Breast epithelium (tissue), 4 donors: ENCODE measurements at places on chromosomes 5 and 9.
A peak's percentile ranks its signal among the peaks of the same experiment; 100 is the strongest.

- no peak for DNase-seq
- H3K4me1 ChIP-seq: no peaks in the 10 kb centered on the region
- H3K36me3 ChIP-seq: no peaks in the 10 kb centered on the region
- no peak overlapping the region for H3K27ac ChIP-seq
- no peaks in the 10 kb centered on the region for H3K27me3 ChIP-seq
These were observed 124.9 kb downstream of the PPP2R2B start for GRCh38 chr5:146753641-146754040.

DNA sequence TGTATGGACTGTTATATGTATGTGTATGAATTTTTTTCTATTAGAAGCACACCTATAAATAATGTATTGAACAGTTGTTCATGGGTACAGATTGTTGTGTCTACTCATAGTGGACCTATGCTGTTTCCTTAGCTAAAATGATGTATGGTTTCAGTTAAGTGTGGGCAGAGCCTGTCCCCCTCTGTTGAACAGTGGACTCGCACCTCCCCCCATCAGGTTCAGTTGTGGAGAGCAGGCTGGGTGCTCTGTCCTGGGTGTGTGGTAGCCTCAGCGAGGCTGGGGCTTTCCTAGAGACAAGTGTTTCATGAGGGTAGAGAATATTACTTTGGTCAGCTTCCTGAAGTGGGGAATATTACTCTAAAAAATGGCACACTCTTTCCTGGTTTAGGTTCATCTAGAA is 47.4 kb upstream of the LRRTM2 start:
- no peak overlapping the region for H3K27ac ChIP-seq
- no peaks in the 10 kb centered on the region for H3K27me3 ChIP-seq
- H3K36me3 ChIP-seq: peaks cover 4% of the 10 kb centered on the region
- H3K4me1 ChIP-seq: no peaks in the 10 kb centered on the region
- H3K4me3 ChIP-seq: no peak overlapping the region

- DNase-seq: no peak
- no peaks in the 10 kb centered on the region for H3K27me3 ChIP-seq
- H3K4me1 ChIP-seq: no peaks in the 10 kb centered on the region
- no peaks in the 10 kb centered on the region for H3K36me3 ChIP-seq
- H3K4me3 ChIP-seq: no peak overlapping the region
- peak overlapping the region; percentile 68 for H3K27ac ChIP-seq
These were observed 100.9 kb downstream of the GDNF start for GRCh38 chr5:37738865-37739488.

DNA sequence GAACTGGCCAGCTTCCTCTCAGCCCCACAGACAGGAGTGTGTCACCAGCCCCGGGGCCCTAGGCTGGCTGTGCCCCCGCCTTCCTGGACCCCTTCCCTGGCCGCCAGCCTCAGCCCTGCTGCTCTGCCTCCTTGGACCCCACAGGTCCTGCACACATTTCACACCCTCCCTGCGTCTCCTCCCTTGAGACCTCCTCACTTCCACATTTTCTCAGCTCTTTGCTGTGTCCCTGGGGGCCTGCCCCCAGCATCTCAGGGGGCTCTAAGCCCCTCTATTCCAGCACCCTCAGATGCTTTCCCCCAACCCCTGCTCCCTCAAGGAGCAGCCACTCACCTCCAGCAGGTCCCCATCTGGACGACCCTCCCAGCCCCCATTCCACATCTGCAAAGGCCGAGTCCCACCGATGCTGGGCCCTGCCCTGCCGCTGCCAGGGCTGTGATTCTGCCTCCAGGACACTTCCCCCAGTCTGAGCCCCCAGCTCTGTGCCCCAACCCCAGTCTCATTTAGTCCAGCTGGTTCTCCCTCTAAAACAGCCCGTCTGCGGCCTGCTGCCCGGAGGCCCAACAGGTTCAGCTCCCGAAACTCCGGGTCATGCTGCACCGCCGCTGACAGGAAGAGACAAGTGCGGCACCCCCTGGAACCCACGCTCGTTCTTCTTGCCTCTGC is 4.2 kb downstream of the SLC34A3 start:
- DNase-seq: no peak
- no peak overlapping the region for H3K27ac ChIP-seq
- no peaks in the 10 kb centered on the region for H3K36me3 ChIP-seq
- no peaks in the 10 kb centered on the region for H3K4me1 ChIP-seq
- H3K4me3 ChIP-seq: no peak overlapping the region

GRCh38 chr9:126307322-126308061 is 19.1 kb upstream of the MVB12B start:
- no peaks in the 10 kb centered on the region for H3K4me1 ChIP-seq
- H3K27me3 ChIP-seq: no peaks in the 10 kb centered on the region
- no peak overlapping the region for H3K4me3 ChIP-seq
- DNase-seq: no peak
- no peaks in the 10 kb centered on the region for H3K36me3 ChIP-seq

- H3K27ac ChIP-seq: no peak overlapping the region
- no peaks in the 10 kb centered on the region for H3K36me3 ChIP-seq
- no peaks in the 10 kb centered on the region for H3K27me3 ChIP-seq
- no peak for DNase-seq
- H3K4me1 ChIP-seq: no peaks in the 10 kb centered on the region
These were observed 379.0 kb upstream of the GRAMD2B start for GRCh38 chr5:126044111-126044668.

DNA sequence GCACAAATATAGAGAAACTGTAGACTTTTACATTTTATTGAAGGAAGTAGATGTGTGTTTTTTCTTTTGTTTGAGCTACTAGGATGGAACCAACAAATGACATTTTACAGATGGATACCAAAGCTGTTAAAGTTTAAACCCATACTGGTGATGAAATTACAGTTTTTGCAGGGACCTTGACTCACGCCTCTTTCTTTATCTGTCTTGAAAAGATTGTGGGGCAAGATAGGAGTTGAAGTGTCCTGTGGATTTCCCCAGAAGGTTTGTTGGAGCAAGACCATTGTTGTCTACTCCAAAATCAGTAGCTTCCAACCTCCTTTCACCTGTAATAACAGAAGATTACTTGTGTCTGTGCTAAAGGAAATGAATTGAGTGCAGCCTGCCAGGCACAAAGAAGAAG is 4.1 kb upstream of the C5orf63 start:
- H3K27me3 ChIP-seq: no peaks in the 10 kb centered on the region
- H3K36me3 ChIP-seq: no peaks in the 10 kb centered on the region
- no peaks in the 10 kb centered on the region for H3K4me1 ChIP-seq
- no peak for DNase-seq

- no peak overlapping the region for H3K4me3 ChIP-seq
- no peaks in the 10 kb centered on the region for H3K27me3 ChIP-seq
- no peak overlapping the region for H3K27ac ChIP-seq
- H3K36me3 ChIP-seq: no peaks in the 10 kb centered on the region
- no peak for DNase-seq
These were observed 158.0 kb downstream of the SEMA5A start for GRCh38 chr5:9387879-9388278.

DNA sequence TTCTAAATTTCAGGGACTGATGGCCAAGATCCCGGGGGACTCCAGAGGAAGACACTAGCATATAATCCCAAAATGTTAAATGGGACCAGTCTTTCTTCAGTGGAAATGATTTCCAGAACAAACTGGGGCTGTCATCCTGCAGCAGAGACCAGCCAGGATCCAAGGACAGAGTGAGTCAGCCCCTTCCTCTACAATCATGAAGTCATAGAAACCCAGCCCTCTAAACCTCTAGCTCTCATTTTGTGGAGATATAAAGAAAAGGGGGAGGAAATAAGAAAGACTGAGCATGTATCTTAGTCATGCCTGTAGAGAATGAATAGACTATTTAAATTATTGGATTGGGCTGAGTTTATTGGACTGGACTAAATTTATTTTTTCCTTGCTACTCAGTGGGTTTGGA is 318.3 kb downstream of the AGTPBP1 start:
- no peak for DNase-seq
- H3K27me3 ChIP-seq: no peaks in the 10 kb centered on the region
- H3K27ac ChIP-seq: no peak overlapping the region
- H3K4me3 ChIP-seq: no peak overlapping the region

DNA sequence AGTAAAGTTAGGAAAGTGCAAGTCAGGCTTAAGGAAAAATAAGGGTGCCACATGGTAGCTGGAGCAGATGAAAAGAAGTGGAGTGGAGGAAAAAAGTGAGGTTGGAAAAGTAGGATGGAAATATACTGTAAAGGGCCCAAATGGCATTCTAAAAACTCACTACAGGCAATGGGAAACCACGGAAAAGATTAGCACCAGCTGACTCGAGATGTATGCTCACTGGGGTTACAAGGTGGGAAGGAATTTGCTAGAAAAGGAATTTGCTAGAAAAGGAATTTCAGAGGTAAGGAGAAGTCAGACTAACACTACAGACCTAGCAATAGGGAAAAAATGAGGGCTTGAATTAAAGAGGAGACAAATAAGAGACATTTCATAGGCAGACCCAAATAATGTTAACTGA is 3.6 kb downstream of the PSMD5 start:
- H3K4me3 ChIP-seq: no peak overlapping the region
- H3K4me1 ChIP-seq: no peaks in the 10 kb centered on the region
- no peak for DNase-seq

- H3K27ac ChIP-seq: no peak overlapping the region
- no peak for DNase-seq
- H3K36me3 ChIP-seq: no peaks in the 10 kb centered on the region
- peaks cover 14% of the 10 kb centered on the region for H3K4me1 ChIP-seq
- H3K4me3 ChIP-seq: no peak overlapping the region
- no peaks in the 10 kb centered on the region for H3K27me3 ChIP-seq
These were observed 70.3 kb upstream of the LHFPL2 start for GRCh38 chr5:78718824-78719223.

DNA sequence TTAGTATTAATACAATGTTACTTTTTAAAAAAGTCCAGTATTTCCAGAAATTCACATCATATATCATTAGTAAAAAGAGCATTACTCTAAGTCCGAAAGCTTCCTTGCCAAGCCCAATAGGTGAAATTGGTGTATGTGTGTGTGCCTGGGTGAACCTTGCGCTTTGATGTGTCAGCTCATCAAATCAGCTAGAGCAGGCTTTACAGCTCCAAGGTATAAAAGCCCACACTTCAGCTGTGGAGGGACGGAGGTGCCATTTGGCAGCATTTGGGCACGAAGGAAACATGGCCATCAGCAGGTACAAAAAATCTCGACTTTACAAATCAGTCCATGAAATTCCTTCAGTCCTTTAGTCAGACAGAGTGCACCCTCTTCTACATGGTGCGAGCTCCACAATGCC is 76.5 kb upstream of the IL7R start:
- H3K4me1 ChIP-seq: no peaks in the 10 kb centered on the region
- no peak for DNase-seq
- H3K27me3 ChIP-seq: no peaks in the 10 kb centered on the region
- no peak overlapping the region for H3K27ac ChIP-seq
- no peak overlapping the region for H3K4me3 ChIP-seq
- no peaks in the 10 kb centered on the region for H3K36me3 ChIP-seq

DNA sequence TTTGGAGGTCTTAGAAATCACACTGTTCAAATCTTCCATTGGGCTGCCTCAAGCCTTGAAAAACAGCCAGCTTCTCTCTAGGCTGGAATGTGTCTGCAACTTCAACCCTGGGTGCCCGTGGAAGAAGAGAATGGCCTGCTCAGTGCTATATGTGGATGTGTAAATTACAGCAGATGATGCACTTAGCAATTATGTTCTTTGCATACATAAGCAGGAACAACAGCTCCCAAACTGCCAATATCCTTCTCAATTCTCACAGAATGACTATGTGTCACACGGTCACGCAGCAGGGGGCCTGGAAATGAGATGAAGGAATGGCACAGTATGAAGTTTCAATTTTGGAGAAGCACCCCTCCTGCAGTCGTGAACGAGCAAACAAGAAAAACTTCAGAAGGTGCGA is 175.2 kb upstream of the SMARCA2 start:
- no peak for DNase-seq
- no peaks in the 10 kb centered on the region for H3K27me3 ChIP-seq
- no peaks in the 10 kb centered on the region for H3K4me1 ChIP-seq
- H3K27ac ChIP-seq: no peak overlapping the region
- no peak overlapping the region for H3K4me3 ChIP-seq

DNA sequence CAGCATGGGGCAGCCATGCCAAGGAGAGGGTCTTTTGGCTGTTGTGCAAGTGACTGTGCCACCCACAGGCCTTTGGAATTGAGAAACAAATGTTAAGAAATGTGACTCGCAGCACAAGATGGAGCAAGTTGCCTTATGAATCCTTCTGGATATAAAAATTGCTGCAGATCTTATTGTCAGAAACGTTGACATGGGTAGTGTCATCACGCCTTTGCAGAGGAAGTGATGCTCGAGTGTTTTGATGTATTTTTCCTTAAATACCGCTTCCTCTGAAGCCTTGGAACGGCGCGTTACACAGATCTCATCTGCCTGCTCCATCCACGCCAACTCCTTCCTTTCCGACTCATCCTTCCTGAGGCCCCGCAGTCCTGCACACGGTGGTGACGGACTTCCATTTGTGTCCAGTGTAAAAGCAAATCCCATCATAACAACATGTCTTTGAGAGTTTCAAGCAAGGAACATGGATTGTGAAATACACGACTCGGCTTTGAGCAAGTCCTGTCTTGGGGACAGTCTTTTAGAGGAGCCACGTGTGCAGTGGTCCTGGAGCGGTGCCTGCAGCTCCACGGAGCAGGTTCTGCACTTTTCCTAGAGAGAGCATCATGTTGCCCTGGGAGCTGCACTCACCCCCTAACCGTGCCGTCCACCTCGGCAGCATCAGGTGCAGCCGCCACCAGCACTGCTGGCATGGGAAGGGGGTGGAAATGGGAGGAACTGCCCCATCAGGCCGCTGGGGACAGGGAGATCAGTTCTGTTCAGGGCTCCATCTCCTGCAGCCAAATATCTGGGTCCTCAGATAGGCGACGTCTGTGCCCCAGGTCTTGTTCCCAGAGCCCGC is 15.1 kb downstream of the ROPN1L start:
- no peaks in the 10 kb centered on the region for H3K36me3 ChIP-seq
- no peak overlapping the region for H3K27ac ChIP-seq
- no peak for DNase-seq

- no peaks in the 10 kb centered on the region for H3K4me1 ChIP-seq
- no peak for DNase-seq
- no peaks in the 10 kb centered on the region for H3K27me3 ChIP-seq
- peak overlapping the region; percentile 30 for H3K4me3 ChIP-seq
- H3K36me3 ChIP-seq: no peaks in the 10 kb centered on the region
These were observed 110.8 kb downstream of the SMARCA2 start for GRCh38 chr9:2125906-2126305.

GRCh38 chr5:28808967-28809810 is 1770.8 kb upstream of the CDH9 start:
- DNase-seq: no peak
- H3K27me3 ChIP-seq: no peaks in the 10 kb centered on the region
- no peaks in the 10 kb centered on the region for H3K4me1 ChIP-seq
- no peak overlapping the region for H3K4me3 ChIP-seq
- H3K36me3 ChIP-seq: no peaks in the 10 kb centered on the region
- no peak overlapping the region for H3K27ac ChIP-seq

DNA sequence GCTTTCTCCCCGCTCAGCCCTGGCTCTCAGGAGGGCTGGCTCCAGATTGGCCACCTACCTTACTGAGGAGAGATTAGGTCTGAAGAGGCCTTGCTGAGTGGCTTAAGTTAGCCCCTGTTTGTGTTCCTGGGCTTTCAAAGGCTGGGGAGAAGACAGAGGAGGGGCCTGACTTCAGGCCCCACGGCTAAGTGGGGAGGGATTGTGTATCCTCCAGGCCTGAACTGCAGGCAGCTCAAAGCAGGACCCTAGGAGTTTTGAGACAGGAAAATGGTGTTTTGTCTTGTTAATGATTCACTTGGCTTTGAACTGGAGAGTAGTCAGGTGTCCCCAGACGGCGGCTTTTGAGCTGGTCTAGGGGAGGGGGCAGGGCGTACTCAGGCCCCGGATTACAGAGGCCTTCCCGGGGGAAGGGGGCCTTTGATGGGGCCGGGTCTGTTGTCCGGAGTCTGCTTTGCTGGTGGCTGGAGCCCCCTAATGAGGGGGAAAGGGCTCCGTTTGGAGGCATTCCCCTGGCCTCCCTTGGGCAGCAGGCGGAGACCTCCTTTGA is 162.0 kb upstream of the SMIM23 start:
- no peak overlapping the region for H3K27ac ChIP-seq
- no peaks in the 10 kb centered on the region for H3K27me3 ChIP-seq
- H3K4me3 ChIP-seq: no peak overlapping the region
- H3K36me3 ChIP-seq: no peaks in the 10 kb centered on the region
- no peak for DNase-seq
